ENCODE measurements at places on chromosomes 1 and 21.

GRCh38 chr1:64356636-64357256 is 113.2 kb upstream of the CACHD1 start:
- DNase-seq: no peak

DNA sequence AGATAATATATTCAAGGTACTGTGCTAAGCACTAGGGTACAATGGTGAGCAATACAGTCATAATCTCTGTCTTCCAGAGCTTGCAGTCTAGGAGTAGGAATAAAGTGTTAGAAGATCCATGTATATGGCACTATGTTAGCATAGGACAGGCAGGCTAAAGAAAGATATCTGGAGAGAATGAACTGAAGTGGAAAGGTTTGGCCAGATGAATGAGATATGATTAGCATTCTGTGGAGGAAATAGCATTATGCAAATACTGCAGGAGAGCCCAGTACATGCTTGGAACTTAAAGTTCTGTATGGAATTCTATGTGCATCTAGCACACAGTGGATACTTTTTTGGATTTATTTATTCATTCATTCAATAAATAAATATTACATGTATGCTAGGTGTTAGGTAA is 4.7 kb downstream of the C8A start:
- no peak for DNase-seq

- DNase-seq: no peak
These were observed 56.1 kb downstream of the STYXL2 start for GRCh38 chr1:167149793-167150491.

GRCh38 chr21:42086969-42087368 is 15.9 kb downstream of the UMODL1 start:
- DNase-seq: peak; percentile 77

GRCh38 chr1:43368646-43369020 is 822 bp upstream of the ELOVL1 start:
- DNase-seq: no peak
